ENCODE measurements at places on chromosomes 3 and 15.

GRCh38 chr3:46986782-46987310 is 7.4 kb downstream of the NBEAL2 start:
- no peak for DNase-seq

DNA sequence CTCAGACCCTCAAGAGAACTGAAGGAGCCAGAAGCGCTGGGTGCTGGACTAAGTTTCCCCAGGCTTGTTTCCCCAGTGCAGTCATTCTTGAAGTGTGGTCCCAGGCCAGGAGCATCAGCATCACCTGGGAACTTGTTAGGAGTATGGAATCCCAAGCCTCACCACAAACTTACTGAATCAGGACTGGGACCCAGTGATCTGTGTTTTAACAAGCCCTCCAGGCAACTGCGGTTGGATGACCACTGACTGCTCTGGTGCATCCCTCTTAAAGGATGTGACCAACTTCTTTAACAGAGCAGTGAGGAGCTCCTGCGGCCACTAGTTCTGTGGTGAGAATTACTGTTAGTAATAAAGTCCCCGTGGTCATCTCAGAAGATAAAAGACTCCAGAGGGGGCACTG is 62.4 kb upstream of the DAZL start:
- no peak for DNase-seq

- no peak for DNase-seq
Observed at GRCh38 chr3:184949251-184949965, 137.4 kb downstream of the VPS8 start.

DNA sequence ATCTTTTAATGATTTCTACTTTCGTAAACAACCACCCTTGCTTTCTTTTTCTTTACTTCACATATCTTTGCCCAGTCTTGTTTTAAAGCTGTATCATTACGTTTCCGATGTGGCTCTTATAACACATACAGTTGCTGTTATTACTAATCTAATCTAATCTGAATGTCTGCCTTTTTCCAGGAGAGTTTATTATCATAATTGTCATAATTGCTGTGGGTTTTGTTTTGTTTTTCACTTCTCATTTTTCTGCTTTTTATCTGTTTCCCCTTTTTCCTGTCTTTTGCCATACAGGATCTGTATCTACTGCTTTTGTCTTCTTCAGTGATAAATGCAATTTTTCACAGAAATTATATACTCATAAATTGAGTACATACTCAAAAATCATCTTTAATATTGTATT is 24.9 kb downstream of the HACL1 start:
- no peak for DNase-seq

DNA sequence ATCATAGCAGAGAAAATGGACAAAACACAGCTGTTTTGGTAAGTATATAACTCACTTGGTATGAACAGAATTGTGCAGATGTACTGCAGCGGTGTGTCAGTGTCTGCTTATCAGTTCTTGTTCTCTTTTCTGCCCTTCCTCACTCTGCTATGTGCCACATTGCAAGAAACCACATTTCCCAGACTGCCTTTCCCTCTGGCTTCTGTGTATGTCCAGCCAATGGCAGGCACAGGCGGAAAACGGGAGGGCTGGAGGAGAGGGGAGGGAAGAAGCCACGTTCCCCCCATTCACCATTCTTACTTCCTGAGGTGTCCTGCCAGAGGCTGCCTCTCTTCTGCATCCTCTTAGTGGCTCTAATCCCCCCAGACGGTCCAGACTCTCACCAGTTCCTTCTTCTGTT is 15.4 kb downstream of the HHLA2 start:
- no peak for DNase-seq

DNA sequence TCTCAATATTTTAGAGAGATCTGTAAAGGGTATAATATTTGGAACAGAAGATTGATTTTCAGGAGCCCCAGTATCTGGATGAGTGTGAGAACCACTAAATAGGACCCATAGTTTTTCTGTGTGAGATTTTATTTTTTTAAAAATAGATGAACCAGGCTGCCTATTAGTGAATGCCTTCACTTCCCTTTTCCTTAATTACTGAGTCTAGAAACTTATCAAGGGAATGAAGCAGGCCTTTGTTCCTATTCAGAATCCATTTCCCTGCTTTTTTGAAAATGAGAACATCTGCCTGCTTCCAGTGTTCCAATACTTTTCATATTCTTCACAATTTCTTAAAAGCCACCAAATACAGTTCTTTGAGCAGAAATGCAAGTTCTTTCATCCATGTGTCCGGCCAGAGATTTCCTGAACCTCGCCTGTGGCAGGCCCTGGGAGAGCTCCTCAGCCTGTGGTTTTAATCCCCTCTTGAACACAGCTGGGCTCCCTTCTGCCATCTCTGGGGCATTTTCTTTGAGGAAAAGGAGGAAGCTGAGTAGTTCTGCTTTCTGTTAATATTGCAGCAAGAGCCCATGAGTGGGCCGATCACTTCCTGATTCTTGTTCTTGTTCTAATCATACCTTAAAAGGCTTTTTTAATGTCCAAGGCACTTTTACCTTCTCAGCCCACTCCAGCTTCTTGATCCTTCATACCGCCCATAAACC is 4.7 kb downstream of the EHD4 start:
- DNase-seq, result no peak
